ENCODE measurements at places on chromosomes 7 and 10.

- peak; percentile 79 for DNase-seq
Observed at GRCh38 chr7:4147926-4148620, 534.0 kb upstream of the FOXK1 start.

DNA sequence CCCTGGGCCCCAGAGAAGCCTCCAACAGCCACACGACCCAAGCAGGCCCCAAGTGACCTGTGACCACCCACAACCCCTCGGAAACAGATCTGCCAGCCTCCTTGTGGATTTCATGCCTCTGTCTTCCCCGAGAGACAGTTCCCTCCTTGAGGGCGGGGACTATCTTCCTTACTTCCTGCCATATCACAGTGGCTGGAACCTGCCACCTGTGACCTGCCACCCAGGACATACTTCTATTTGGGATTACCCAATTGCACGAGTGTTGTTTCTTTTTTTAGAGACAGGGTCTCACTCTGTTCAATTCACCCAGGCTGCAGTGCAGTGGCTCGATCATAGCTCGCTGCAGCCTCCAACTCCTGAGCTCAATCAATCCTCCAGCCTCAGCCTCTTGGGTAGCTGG, 25.9 kb downstream of the TNRC18 start:
- no peak for DNase-seq

DNA sequence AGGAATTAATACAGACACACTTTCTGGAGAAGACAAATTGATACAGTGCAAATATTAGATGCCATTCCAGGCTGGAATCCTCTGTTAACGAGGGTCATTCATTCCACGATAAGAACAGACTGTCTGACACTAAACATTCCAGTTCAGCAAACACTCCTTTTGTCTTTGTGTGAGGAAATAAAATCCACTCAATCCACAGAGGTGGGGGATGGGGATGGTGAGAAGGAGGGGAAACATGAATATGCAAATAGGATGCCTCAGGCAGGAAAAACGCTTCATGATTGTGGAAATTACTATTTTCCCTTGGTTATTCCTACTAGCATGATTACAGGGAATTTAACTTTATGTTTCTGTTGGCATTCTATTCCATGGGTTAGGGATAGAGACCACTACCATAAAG, 196.9 kb upstream of the CDCA7L start:
- DNase-seq: no peak

DNA sequence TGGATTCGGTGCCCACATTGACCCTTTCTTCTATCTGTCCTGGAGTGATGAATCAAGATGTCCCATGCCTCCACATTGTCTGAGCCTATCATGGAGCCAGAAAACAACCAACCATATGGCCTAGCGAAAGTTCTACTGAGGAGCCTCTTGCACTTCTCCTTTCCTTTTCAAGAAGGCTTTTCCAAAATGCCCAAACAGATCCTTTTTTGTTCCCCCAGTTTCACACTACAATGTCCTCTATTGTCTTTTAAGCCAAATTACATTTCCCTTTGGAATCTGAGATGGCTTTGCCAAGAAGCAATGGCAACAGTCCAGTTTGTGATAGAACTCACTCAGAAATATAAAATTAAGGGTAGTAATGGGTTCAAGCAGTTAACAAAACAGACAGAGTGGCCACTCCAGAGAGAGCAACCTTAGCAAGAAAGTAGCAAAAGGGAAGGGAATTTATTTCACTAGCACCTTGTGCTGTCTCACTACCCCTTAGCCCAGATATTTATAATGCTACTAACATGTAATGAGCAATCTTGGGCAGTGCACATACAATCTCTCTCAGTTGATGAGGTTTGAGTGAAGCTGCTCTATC, 194.6 kb upstream of the PDE1C start:
- no peak for DNase-seq

All from NCI-H187 treated with DMSO at 0.1 percent for 48 hours (cell line).